ENCODE measurements at places on chromosomes 1 and 21. TPM values are rescaled to one million over a fixed set of nuclear protein-coding genes. Genes with fewer than 3 reads are reported as not detected.

DNA sequence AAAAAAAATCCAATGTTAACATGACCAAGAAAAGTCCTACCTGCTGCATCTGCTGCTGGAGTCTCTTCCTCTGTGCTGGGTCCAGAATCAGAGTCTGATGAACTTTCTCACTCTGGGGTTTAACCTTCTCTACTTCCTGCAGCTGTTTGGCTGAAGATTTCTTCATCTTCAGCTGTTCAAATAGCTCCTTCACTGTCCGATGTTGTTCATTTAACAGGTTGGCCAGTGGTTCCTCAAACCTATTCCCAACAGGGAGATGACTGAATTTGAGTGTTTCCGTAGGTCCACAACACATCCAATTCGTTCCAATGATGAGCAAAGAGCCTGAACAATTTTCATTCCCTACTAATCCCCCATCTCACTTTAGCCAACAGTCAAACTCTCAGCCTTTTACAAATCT lies 79.4 kb downstream of the GON4L start:
- DNase-seq = peak; percentile 20

- DNase-seq = no peak
These were observed 110.1 kb downstream of the FOXD2 start for GRCh38 chr1:47547753-47548573.

- no peak for DNase-seq
These were observed 738.5 kb upstream of the CHRM3 start for GRCh38 chr1:238647877-238648276.

DNA sequence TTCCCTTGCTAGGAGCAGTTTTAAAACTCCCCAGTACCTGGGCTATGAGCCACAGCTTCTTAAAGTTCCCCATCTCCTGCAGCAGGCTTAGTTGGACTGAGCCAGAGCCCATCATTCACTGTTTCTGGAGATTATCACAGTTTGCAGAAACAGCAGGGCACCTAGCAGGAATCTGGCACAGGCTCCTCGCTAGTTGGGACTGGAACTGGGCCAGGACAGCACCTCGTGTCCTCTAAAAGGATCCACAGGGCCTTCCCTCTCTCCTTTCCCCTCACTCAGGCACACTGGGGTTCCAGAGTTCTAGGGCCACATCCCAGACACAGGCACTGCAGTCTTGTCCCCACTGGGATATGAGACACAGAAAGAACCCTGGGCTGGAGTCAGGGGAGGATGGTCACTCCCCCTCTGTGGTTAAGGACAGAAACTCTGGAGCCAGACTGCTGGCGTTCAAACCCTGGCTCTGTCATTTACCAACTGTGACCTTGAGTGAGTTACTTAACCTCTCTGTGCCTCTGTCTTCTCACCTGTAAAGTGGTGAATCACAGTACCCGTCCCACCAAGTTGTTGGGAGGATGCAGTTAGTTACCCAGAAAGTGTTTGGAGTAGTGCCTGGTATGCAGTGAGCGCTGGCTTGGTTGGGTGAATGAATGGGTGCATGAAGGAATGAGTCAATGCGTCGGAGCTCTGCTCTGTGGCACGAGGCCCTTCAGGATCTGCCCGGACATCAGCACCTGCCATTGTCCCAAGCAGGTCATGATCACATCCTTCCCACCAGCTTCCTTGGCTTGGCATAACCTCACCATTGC lies 18.8 kb upstream of the ECE1 start:
- no peak for DNase-seq

C1orf94 gene
- polyA plus RNA-seq = not detected
